ENCODE measurements at places on chromosomes 1 and 21. TPM values are rescaled to one million over a fixed set of nuclear protein-coding genes. Genes with fewer than 3 reads are reported as not detected.

- H3K27ac ChIP-seq = no peak overlapping the region
- H3K4me3 ChIP-seq = no peak overlapping the region
- H3K27me3 ChIP-seq = no peaks in the 10 kb centered on the region
- H3K36me3 ChIP-seq = peaks cover 9% of the 10 kb centered on the region
- DNase-seq = no peak
- peaks cover 19% of the 10 kb centered on the region for H3K4me1 ChIP-seq
These were observed 3.0 kb upstream of the IPP start for GRCh38 chr1:45753248-45754037.

Gene CNR2
- 0.07 TPM for total RNA-seq

Gene TDRD10
- not detected for total RNA-seq

DNA sequence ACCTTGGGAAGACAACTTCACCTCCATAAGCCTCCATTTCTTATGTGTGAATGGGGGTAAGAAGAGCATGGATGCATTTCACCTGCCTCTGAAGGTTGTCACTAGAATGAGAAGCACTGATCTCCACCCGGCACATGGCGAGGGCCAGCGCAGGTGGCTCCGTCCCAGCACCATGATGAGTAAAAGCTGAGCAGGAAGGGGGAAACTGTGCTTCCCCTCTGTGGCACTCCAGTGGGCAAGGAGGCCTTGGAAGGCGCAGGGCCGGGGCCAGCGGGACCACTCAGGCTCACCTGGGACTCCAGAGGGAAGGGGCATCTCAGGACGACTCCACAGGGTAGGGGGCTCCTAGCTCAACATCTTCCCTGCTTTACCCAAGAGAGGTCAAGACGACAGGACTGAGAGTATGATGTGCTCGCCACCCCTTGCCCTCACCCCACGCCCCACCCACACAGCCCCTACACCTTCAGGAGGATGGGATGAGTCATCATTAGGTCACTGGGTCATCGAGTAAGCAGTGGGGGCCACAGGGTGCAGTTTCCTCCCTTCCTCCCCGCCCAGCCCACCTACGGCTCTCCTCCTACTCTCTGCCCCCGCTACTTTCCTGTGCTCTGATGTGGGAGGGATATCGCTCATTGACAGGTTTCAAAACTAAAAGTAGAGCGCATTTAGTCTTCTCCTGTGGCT lies 112.1 kb downstream of the HIVEP3 start:
- peaks cover 93% of the 10 kb centered on the region for H3K4me1 ChIP-seq
- peak overlapping the region; percentile 92 for H3K27ac ChIP-seq
- peak overlapping the region; percentile 62 for H3K4me3 ChIP-seq
- H3K36me3 ChIP-seq = peaks cover 9% of the 10 kb centered on the region
- H3K27me3 ChIP-seq = no peaks in the 10 kb centered on the region
- DNase-seq = peak; percentile 59

Gene HPDL
- 6.5 TPM for total RNA-seq

Gene FAM3B
- not detected for total RNA-seq

Gene TRABD2B
- total RNA-seq = not detected

Gene ZNF362
- total RNA-seq = 21.4 TPM

GRCh38 chr1:168926236-168926635 lies 180.3 kb upstream of the ATP1B1 start:
- peaks cover 11% of the 10 kb centered on the region for H3K4me1 ChIP-seq
- H3K27ac ChIP-seq = no peak overlapping the region
- H3K4me3 ChIP-seq = no peak overlapping the region
- peaks cover 32% of the 10 kb centered on the region for H3K27me3 ChIP-seq

- H3K27ac ChIP-seq = peak overlapping the region; percentile 71
- H3K4me3 ChIP-seq = no peak overlapping the region
- DNase-seq = no peak
- peaks cover 83% of the 10 kb centered on the region for H3K4me1 ChIP-seq
These were observed 92.1 kb downstream of the LRRC8C start for GRCh38 chr1:89725011-89725370.

DNA sequence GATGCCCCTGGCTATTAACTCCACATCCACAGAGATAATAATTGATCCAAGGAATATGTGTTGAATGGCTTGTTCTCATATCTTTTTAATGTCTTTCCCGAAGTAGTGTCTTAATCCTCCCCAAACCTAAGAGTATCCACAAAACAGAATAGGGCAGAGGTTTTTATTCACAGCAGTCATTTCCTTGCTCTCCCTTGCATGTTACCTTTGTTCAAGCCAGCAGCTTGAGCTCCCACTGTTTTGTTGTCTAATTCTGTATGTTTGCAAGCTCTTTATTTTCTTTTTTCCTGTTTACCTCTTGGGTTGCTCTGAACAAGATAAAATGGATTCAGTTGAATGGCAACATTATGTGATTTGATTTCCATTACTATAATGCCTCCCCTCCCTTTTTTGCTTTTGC lies 308.6 kb upstream of the ZP4 start:
- DNase-seq = no peak
- no peak overlapping the region for H3K4me3 ChIP-seq
- no peak overlapping the region for H3K27ac ChIP-seq
- no peaks in the 10 kb centered on the region for H3K27me3 ChIP-seq
- H3K36me3 ChIP-seq = no peaks in the 10 kb centered on the region
- no peaks in the 10 kb centered on the region for H3K4me1 ChIP-seq

Gene PLD5
- total RNA-seq = not detected

- peaks cover 36% of the 10 kb centered on the region for H3K36me3 ChIP-seq
- peak overlapping the region; percentile 97 for H3K27ac ChIP-seq
- H3K4me1 ChIP-seq = peaks cover 55% of the 10 kb centered on the region
- no peak for DNase-seq
- H3K27me3 ChIP-seq = no peaks in the 10 kb centered on the region
- H3K4me3 ChIP-seq = peak overlapping the region; percentile 100
These were observed 657 bp upstream of the HDAC1 start for GRCh38 chr1:32291145-32291707.

Gene RNF186
- not detected for total RNA-seq

DNA sequence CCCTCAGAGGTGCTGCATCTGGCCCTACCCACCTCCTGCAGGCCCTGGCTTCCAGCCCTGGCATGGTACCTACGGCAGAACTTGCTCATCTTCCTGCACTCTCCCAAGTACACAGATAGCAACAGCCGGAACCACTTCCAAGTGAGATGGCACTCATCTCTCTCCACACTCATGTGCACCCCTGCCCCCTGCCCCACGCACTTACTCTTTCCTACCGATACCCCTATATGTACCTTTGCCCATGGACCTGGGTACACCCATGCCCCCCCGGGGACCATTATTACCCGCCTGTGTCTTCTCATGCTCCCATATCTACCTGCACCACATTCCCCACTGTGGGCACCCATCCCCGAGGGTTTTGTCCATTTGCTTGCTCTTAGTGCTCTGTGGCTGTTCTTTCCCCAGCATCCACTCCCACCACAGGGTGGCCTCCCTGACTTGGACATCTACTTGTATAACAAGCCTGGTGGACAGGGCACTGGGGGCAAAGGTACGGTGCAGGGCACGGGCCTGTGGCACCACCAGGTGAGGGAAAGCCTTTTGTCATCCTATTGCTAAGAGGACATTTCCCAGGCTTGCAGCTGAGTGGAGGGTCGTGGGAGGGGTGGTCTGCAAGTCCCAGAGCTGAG lies 14.7 kb downstream of the HYI start:
- DNase-seq = no peak
- no peaks in the 10 kb centered on the region for H3K27me3 ChIP-seq
- no peak overlapping the region for H3K4me3 ChIP-seq
- peaks cover 6% of the 10 kb centered on the region for H3K4me1 ChIP-seq
- H3K27ac ChIP-seq = no peak overlapping the region

Gene PCBP3
- total RNA-seq = 5.8 TPM

DNA sequence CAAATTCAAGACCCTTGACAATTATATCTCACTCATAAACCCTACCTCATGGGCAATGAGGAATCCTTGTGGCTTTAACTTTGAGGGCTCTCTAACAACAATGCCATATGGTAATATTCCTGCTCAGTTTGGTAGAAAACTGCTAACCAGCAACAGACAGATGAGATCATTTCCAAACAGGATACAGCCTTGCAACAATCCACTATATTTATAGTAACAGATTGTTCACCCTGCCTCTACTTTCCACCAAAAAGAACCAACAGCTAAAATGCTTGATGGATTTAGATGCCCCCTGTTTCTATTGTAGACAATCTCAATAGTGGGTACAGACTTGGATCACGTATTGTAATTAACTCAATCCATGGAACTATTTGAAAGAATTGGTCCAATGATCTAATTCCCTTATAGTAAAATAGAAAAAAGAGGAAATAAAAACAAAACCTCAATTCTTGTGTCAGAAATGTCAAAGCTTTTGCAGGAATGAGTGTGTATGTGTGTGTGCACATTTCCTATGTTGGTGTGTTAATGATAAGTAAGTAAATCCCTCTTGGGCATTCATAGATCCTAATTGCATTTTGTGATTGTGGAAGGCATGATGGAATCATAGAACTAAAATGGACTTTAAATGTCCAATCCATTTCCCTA lies 100.0 kb upstream of the EDEM3 start:
- peaks cover 10% of the 10 kb centered on the region for H3K4me1 ChIP-seq
- no peaks in the 10 kb centered on the region for H3K27me3 ChIP-seq
- DNase-seq = no peak
- no peak overlapping the region for H3K27ac ChIP-seq
- H3K36me3 ChIP-seq = peaks cover 18% of the 10 kb centered on the region

Gene FALEC
- 0.64 TPM for total RNA-seq

DNA sequence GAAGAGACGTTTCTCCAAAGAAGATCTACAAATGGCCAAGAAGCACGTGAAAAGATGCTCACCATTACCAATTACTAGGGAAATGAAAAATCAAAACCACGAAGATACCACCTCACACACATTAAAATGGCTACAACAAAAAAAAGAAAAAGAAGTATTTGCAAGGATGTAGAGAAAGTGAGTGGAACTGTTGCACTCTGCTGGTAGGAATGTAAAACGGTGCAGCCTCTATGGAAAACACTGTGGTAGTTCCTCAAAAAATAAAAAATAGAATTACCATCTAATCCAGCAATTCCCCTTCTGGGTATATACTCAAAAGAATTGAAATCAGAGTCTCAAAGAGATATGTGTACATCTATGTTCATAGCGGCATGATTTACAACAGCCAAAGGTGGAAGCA lies 115.4 kb upstream of the EDN2 start:
- no peaks in the 10 kb centered on the region for H3K27me3 ChIP-seq
- H3K4me1 ChIP-seq = peaks cover 16% of the 10 kb centered on the region
- no peak overlapping the region for H3K27ac ChIP-seq
- no peak for DNase-seq

GRCh38 chr1:204711103-204711946 lies 25.8 kb upstream of the LRRN2 start:
- H3K4me3 ChIP-seq = no peak overlapping the region
- peaks cover 30% of the 10 kb centered on the region for H3K27me3 ChIP-seq
- peaks cover 23% of the 10 kb centered on the region for H3K4me1 ChIP-seq
- no peak for DNase-seq
- H3K36me3 ChIP-seq = no peaks in the 10 kb centered on the region
- no peak overlapping the region for H3K27ac ChIP-seq

Gene BCL2L15
- total RNA-seq = 1.1 TPM

- no peak for DNase-seq
- H3K27ac ChIP-seq = no peak overlapping the region
- H3K4me3 ChIP-seq = no peak overlapping the region
These were observed 3.7 kb upstream of the KPNA6 start for GRCh38 chr1:32104127-32104526.

Gene NBPF6
- not detected for total RNA-seq

GRCh38 chr1:91596474-91596873 lies 95.8 kb downstream of the CDC7 start:
- peaks cover 5% of the 10 kb centered on the region for H3K27me3 ChIP-seq
- H3K4me1 ChIP-seq = peaks cover 25% of the 10 kb centered on the region

GRCh38 chr1:97350241-97350640 lies 570.6 kb downstream of the DPYD start:
- no peak overlapping the region for H3K27ac ChIP-seq
- H3K4me3 ChIP-seq = no peak overlapping the region
- H3K27me3 ChIP-seq = no peaks in the 10 kb centered on the region
